ENCODE measurements at places on chromosomes 11 and 22. TPM values are rescaled to one million over a fixed set of nuclear protein-coding genes. Genes with fewer than 3 reads are reported as not detected.

Gene YAP1
- total RNA-seq = 124 TPM

Gene MRE11
- 7.9 TPM for total RNA-seq

Gene SLC35F2
- total RNA-seq = 0.53 TPM

Gene OR52H1
- total RNA-seq = not detected

Gene OTOG
- total RNA-seq = not detected

Gene C11orf42
- not detected for total RNA-seq

Gene NUDT8
- 34.8 TPM for total RNA-seq

Gene OR52K1
- not detected for total RNA-seq

Gene MS4A18
- total RNA-seq = not detected

Gene FGF4
- total RNA-seq = not detected

Gene PRPF19
- total RNA-seq = 71.7 TPM

Gene PLET1
- not detected for total RNA-seq

Gene TBX10
- not detected for total RNA-seq

Gene EML3
- 15.2 TPM for total RNA-seq

Gene CYP2D6
- total RNA-seq = 0.44 TPM

Gene PIH1D2
- 1.3 TPM for total RNA-seq

Gene CARD18
- not detected for total RNA-seq

Gene OR51B5
- total RNA-seq = not detected

Gene TMEM191C
- total RNA-seq = not detected

Gene SLC22A12
- not detected for total RNA-seq

Gene EHF
- total RNA-seq = 0.17 TPM

Gene TSPAN32
- total RNA-seq = 0.56 TPM

Gene KCNJ4
- total RNA-seq = not detected

Gene VPREB3
- 3.2 TPM for total RNA-seq

Data from psoas muscle (tissue), 8 donors.